ENCODE measurements at places on chromosomes 7 and 10.

DNA sequence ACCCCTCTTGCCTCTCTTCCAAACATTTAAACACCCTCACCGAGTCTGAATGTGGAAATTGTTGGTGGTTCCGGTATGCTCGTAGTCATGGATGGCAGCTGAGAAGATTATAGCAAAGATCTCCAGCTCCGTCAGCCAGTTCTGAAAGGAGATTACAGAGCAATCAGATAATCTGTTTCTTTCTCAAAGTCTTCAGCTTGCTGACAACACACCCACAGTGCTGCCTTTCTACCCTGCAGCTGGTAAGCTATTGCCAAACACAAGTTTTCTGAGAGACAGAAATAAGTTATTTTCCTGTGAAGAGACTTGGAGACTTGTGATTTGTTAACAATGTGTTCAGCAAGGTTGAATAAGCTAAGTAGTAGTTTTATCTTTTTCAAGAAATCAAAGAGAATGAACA lies 163.6 kb downstream of the PPP1R17 start:
- no peak for DNase-seq

- DNase-seq, result no peak
Observed at GRCh38 chr10:93915598-93915997, 21.8 kb downstream of the SLC35G1 start.

DNA sequence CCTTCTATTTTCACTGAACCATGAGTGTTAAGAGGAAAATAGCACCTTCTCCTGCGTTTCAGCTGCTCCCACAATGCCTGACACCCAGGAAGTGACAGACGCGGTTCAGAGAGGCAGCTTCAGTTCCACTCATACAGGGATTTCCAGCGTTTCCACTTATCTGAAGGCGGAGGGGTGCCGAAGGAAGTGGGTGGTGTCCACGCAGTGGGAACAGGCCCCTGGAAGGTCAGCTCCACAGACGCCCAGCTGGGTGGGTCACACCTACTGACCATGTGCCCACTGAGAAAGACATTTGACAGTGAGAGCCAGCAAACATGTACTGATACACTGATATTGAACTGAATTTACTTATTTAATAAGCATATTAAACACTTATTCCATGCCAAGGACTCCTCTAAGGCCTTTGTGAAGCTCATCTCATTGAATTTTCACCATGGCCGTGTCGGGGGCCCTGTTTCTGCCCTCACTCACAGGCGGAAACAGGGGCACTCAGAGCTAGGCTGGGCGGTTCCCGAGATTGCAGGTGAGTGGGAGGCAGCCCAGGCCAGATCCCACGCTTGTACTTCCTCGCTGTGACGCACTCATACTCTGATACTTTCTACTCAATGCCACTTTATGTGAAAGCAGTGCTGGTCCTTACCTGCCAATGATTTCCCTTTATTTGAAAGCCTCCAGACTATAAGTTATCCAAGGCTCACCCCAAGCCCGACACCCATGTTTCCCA lies 96.8 kb downstream of the TCERG1L start:
- no peak for DNase-seq

- peak; percentile 79 for DNase-seq
Observed at GRCh38 chr10:95266674-95267095, 24.1 kb downstream of the PDLIM1 start.

DNA sequence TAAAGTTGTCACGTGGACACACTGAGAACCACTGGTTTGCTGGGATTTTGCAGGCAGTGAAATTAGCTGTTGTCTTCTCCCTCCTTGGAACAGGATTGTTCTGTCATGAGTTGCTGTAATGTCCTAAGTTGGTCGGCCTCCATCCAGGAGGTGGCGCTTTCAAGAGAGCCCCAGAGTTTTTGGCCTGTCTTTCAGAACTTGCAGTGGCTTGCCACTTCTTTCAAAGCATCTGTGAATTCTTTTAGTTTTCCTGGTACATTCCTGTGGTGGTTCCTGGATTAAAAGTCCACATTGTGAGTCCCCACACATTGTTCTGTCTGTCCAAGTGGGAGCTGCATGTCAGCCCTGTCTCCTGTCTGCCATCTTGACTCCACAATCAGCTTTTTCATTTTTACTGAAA lies 133.8 kb downstream of the PON1 start:
- DNase-seq, result no peak

GRCh38 chr10:106559442-106559841 lies 605.1 kb downstream of the SORCS1 start:
- no peak for DNase-seq

- no peak for DNase-seq
Observed at GRCh38 chr7:91427051-91427450, 162.8 kb downstream of the FZD1 start.

- no peak for DNase-seq
Observed at GRCh38 chr10:28738200-28738599, 60.9 kb downstream of the BAMBI start.
